Spleen (tissue), 13 donors: ENCODE measurements at places on chromosomes 5 and 9.

- no peaks in the 10 kb centered on the region for H3K36me3 ChIP-seq
- H3K4me3 ChIP-seq = no peak overlapping the region
- H3K27me3 ChIP-seq = no peaks in the 10 kb centered on the region
Measured at GRCh38 chr5:115386657-115387056, 90.2 kb upstream of the CCDC112 start.

DNA sequence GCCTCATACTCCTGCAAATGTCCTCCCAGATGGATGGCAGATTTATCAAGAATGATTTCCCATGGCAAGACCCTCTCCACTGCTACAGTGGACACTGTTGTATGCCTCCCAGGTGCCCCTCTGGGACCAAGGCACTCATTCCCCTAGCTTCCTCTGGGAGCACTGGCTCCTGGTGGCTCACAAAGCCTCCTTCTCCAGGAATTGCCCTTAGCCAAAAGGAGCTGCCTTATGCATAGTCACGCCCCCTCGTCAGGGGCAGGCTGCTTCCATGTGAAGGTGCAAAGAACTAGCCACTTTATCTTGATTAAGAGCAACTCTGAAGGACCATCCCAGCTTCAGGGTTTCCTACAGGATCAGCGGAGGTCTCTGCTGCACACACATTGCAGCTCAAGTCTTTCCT lies 358.1 kb downstream of the CDK5RAP2 start:
- peaks cover 7% of the 10 kb centered on the region for H3K27me3 ChIP-seq
- H3K4me3 ChIP-seq = no peak overlapping the region
- no peaks in the 10 kb centered on the region for H3K4me1 ChIP-seq
- no peak overlapping the region for H3K27ac ChIP-seq

GRCh38 chr5:79898611-79899010 lies 92.5 kb downstream of the MTX3 start:
- H3K27me3 ChIP-seq = no peaks in the 10 kb centered on the region
- no peak overlapping the region for H3K4me3 ChIP-seq
- no peak overlapping the region for H3K27ac ChIP-seq
- no peaks in the 10 kb centered on the region for H3K4me1 ChIP-seq

DNA sequence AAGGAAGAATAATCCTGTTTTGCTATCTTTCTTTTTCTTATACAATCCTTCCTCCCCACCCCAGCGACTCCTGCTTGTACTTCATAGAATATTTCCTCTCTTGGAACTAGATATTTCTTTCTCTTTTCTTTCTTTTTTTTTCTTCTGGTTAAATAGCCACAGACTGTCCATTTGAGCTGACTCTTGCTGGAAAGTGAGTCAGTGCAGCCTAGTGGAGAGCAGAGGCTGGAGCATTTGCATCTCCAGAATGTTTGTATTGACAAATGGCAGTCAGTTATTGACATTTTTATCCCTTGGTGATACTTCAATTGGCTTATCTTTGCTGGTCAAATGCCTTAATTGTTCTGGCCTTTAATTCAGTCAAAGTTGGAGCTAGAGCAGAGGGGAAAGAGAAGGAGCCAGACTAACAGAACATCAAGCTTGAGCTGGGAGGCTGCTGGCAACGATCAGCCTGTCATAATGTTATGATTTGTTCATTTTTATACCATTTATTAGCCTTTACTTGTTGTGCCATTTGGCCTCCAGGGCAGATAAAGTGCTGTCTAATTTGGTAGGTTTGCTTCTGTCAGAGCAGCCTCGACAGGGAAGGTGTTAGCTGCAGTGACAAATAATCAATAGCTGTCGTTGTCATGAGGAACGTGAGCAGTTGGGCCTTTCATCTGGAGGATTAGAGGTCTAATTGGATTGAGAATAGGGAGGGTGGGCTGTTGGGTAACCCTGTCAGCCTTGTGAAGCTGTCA lies 69.0 kb downstream of the INVS start:
- no peak for DNase-seq
- H3K4me3 ChIP-seq = no peak overlapping the region
- no peak overlapping the region for H3K27ac ChIP-seq
- peaks cover 5% of the 10 kb centered on the region for H3K36me3 ChIP-seq

- no peaks in the 10 kb centered on the region for H3K4me1 ChIP-seq
- H3K27me3 ChIP-seq = no peaks in the 10 kb centered on the region
- no peak overlapping the region for H3K4me3 ChIP-seq
- H3K27ac ChIP-seq = no peak overlapping the region
- H3K36me3 ChIP-seq = no peaks in the 10 kb centered on the region
Measured at GRCh38 chr5:137605411-137605810, 106.3 kb upstream of the SPOCK1 start.

DNA sequence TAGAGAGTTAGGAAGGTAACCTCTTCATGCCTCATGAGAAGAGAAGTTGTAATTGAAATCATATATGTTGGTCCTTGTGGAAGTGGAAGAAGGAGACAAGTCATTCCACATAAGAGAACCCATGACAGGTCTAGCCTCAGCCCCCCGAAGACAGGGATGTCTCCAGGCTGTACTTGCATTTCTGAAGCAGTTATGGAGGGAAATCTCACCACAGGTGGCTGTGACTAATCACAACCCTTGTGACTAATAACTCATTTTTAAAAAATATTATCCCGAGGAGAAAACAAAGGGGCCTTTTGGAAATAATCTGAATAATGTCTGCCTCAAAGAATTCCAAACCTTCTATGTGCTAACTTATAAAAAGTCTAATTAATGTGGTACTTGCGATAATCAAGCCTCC lies 262.1 kb upstream of the RPS23 start:
- H3K4me1 ChIP-seq = no peaks in the 10 kb centered on the region
- H3K36me3 ChIP-seq = no peaks in the 10 kb centered on the region
- H3K27ac ChIP-seq = no peak overlapping the region
- H3K27me3 ChIP-seq = no peaks in the 10 kb centered on the region

- H3K27ac ChIP-seq = peak overlapping the region; percentile 88
- H3K4me3 ChIP-seq = no peak overlapping the region
- no peaks in the 10 kb centered on the region for H3K27me3 ChIP-seq
- peaks cover 81% of the 10 kb centered on the region for H3K4me1 ChIP-seq
- DNase-seq = no peak
Measured at GRCh38 chr9:75111019-75111622, 22.8 kb downstream of the OSTF1 start.

DNA sequence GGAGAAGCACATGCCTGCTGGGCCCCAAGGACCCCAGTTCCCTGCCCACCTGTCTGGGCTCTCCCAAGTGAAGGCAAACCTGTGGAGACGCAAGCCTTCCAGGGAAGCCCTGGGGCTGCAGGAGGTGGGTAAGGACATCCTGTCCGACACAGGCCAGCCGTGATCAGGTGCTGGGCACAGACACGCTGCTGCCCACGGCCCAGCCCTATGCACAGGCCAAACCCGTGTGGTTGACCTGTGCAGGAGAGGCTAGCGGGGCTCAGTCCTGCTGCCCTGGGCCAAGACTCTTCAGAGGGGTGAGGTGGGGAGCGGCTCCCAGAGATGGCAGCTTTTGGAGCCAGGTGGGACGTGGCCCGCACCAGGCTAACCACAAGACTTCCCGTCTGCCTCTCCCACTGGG lies 14.3 kb downstream of the LHX3 start:
- H3K27me3 ChIP-seq = peaks cover 68% of the 10 kb centered on the region
- H3K36me3 ChIP-seq = no peaks in the 10 kb centered on the region
- H3K4me1 ChIP-seq = peaks cover 26% of the 10 kb centered on the region
- no peak overlapping the region for H3K27ac ChIP-seq

- DNase-seq = no peak
- no peaks in the 10 kb centered on the region for H3K27me3 ChIP-seq
- H3K27ac ChIP-seq = no peak overlapping the region
- H3K36me3 ChIP-seq = no peaks in the 10 kb centered on the region
- H3K4me3 ChIP-seq = no peak overlapping the region
- no peaks in the 10 kb centered on the region for H3K4me1 ChIP-seq
Measured at GRCh38 chr5:5089895-5090649, 50.1 kb upstream of the ADAMTS16 start.

DNA sequence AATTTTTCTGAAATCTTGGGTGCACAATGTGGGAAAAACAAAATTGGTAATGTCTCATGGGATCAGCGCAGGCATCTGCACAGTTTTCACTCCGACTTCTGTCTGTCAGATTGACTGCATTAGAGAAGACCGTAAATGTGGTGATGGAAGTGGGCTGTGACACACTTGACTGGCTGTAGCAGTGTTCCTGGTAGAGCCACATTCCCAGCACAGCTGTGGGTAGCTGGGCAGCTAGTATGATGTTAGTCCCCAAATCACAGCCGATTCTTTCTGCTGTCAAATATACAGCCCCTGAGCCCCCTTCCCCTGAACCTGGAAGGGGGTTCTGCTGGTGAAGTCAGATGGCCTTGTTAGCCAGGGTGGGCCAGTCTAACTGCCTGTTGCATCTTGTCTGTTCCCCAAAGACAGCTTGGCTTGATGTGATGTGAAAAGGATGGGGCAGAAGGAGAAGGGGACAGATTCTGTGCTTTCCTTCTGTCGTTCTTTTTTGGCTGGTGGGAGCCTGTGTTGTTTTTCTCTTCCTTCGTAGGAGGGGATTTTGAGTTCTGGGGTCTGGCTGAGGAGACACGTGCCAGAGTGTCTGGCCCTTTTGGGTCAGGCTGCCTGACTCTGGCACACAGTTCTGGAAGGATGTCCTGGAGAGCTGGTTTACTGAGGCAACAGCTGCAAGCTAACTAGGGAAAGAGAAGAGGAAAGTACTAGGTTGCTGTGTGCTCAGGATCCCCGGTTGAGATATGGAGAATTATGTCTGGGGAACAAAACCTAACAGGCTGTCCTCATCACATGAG lies 66.4 kb upstream of the SPRY4 start:
- H3K36me3 ChIP-seq = no peaks in the 10 kb centered on the region
- peak overlapping the region; percentile 60 for H3K27ac ChIP-seq
- DNase-seq = no peak
- H3K4me1 ChIP-seq = peaks cover 25% of the 10 kb centered on the region
- no peak overlapping the region for H3K4me3 ChIP-seq

DNA sequence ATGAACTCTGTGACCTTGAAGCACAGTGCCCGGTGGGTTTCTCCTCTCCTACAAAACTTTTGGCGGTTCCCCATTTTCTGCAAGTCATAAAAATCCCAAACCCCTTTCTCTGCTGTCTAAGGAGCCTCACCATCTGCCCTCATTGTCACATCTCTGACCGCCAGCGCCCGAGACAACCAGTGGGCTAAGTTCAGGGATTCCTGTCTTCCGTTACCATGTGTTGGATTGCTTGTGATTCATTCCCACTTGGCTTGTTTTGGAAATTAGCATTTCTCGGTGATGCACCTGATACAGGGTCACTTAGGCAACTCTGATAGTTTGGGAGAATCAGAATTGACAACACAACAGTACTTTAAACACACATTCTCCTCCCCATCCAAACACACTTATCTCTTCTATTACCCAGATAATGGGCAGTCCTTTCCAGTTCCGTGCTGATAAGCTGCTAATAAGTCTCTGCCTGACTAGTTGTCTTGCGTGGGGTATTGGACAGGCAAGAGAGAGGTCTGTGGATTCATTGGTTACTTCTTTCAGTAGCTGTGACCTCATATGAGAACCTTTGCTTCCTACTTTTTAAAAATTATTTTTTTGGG lies 70.0 kb upstream of the KLF4 start:
- no peak overlapping the region for H3K27ac ChIP-seq
- H3K36me3 ChIP-seq = no peaks in the 10 kb centered on the region
- H3K4me3 ChIP-seq = no peak overlapping the region
- peaks cover 5% of the 10 kb centered on the region for H3K4me1 ChIP-seq
- DNase-seq = no peak

DNA sequence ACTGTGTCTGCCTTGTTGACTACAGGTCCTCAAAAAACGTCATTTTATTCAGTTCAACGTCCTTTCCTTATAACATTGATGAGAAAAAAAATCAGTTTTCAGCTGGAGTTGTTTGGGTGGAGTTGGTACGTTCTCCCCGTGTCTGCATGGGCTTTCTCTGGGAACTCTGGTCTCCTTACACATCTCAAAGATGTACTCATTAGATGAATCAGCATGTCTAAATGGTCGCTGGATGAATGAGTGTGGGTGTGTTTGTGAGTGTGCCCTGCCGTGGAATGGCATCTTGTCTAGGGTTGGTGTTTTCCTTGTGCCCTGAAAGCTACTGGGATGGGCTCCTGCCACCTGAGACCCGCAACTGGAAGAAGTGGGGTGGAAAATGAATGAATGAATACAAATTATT lies 30.1 kb downstream of the EGR1 start:
- peaks cover 9% of the 10 kb centered on the region for H3K4me1 ChIP-seq
- peaks cover 37% of the 10 kb centered on the region for H3K27me3 ChIP-seq
- no peak overlapping the region for H3K4me3 ChIP-seq
- H3K36me3 ChIP-seq = no peaks in the 10 kb centered on the region
- DNase-seq = no peak
- H3K27ac ChIP-seq = no peak overlapping the region

- no peak for DNase-seq
- peak overlapping the region; percentile 93 for H3K4me3 ChIP-seq
- H3K27ac ChIP-seq = peak overlapping the region; percentile 84
- peaks cover 16% of the 10 kb centered on the region for H3K4me1 ChIP-seq
- H3K27me3 ChIP-seq = no peaks in the 10 kb centered on the region
- H3K36me3 ChIP-seq = no peaks in the 10 kb centered on the region
Measured at GRCh38 chr5:60945813-60946187, 795 bp downstream of the NDUFAF2 start.

- H3K27ac ChIP-seq = no peak overlapping the region
- H3K4me1 ChIP-seq = no peaks in the 10 kb centered on the region
- no peaks in the 10 kb centered on the region for H3K27me3 ChIP-seq
- H3K36me3 ChIP-seq = no peaks in the 10 kb centered on the region
- H3K4me3 ChIP-seq = no peak overlapping the region
Measured at GRCh38 chr5:83973925-83974815, 253.5 kb upstream of the HAPLN1 start.

- H3K36me3 ChIP-seq = no peaks in the 10 kb centered on the region
- H3K4me3 ChIP-seq = no peak overlapping the region
- peaks cover 5% of the 10 kb centered on the region for H3K27me3 ChIP-seq
Measured at GRCh38 chr9:124779368-124780059, 2.6 kb downstream of the OLFML2A start.

DNA sequence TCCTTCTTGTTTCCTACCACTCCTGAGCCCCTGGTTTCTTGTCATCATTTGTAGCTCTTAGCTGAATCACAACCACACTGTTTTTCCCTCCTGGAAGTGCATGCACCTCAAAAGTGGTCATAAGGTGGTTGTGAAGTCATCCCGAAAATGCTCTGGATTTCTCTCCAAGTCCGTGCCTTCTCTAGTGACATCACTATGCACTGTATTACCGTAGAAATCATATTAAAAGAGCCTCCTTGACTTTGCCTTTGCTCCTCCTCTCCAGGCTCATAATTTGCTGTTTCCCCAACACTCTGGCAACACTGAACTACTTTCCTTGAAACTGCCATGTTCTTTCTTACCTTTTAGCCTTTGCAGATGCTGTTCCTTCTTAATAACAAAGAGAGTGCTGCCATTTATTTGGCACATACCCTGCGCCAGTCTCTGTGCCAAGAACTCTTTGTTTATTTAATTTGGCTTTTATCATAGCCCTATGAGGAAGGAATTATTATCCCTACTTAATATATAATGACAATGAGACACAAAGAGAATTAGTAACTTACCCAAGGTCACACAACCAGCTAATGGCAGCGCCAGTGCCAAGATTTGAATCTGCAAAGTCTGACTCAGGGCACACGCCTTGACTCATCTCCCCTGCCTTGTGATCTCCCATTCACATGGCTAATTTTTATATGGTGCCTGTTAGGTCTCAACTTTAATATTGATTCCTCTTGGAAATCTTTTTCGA lies 115.4 kb downstream of the KIF4B start:
- H3K27ac ChIP-seq = no peak overlapping the region
- no peak overlapping the region for H3K4me3 ChIP-seq
- no peaks in the 10 kb centered on the region for H3K36me3 ChIP-seq
- H3K4me1 ChIP-seq = no peaks in the 10 kb centered on the region
- no peaks in the 10 kb centered on the region for H3K27me3 ChIP-seq
